ENCODE measurements at places on chromosomes 16 and 17.

DNA sequence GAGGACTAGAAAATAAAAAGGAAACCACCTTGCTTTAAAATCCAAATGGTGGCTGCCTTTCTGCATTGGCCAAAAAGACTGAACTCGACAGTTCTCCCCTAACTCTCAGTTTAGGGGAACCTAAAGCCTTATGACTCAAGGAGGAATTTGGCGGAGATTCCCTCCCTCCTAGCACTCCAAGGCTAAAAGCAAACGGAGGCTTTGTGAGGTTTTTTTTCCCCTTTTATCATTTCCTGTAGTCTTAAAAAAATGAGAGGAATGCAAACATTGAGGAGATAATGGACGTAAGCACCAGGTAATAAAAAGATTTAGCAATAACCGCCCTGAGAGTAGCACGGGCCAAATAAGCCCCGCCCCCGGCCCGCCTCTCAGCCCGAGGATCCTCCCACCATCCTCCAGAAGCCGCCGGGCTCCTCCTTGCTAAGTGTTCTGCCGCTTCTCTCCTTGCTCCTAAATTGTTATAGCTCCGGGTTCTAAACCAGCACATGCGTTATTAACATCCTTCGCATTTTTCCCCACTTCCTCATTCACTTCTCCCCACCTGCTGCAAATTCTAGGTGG is 5.8 kb upstream of the KIFC3 start:
- DNase-seq, result peak; percentile 93

- peak; percentile 64 for DNase-seq
Measured at GRCh38 chr17:49703557-49704277, 4.0 kb downstream of the SLC35B1 start.

- peak; percentile 64 for DNase-seq
Measured at GRCh38 chr16:24070851-24071250, 185.3 kb upstream of the CACNG3 start.

DNA sequence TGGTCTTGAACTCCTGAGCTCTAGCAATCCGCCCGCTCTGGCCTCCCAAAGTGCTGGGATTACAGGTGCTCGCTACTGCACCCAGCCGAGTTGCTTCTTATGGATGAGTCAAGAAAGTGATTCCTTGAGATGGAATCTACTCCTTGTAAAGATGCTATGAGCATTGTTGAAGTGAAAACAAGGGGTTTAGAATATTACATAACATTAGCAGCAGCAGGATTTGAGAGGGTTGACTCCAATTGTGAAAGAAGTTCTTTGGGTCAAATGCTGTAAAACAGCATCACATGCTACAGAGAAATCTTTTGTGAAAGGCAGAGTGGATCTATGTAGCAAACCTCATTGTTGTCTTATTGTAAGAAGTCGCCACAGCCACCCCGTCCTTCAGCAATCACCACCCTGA is 72.7 kb downstream of the NT5M start:
- no peak for DNase-seq

DNA sequence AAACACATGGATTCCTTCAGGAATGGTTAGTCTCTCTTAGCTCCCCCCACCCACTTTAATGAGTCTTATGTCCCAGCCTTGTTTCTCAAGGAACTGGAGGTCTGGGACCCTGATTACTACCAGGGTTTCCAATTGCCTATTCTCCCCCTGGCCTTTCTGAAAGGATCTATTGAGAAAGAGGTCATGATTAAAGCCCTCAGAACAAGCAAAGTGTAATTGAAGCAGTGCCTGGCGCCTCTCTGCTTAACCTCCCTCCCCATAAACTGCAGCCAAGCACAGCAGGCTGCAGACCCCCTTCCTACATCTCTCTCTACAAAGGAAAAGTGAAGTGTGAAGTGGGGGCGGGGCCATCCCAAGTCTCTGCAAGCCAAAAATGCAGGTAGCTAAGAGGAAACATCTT is 159.7 kb upstream of the CDH11 start:
- DNase-seq, result no peak

GRCh38 chr17:68499587-68499986 is 12.6 kb upstream of the PRKAR1A start:
- no peak for DNase-seq

- peak; percentile 83 for DNase-seq
Measured at GRCh38 chr16:81645266-81645694, 133.8 kb upstream of the PLCG2 start.

DNA sequence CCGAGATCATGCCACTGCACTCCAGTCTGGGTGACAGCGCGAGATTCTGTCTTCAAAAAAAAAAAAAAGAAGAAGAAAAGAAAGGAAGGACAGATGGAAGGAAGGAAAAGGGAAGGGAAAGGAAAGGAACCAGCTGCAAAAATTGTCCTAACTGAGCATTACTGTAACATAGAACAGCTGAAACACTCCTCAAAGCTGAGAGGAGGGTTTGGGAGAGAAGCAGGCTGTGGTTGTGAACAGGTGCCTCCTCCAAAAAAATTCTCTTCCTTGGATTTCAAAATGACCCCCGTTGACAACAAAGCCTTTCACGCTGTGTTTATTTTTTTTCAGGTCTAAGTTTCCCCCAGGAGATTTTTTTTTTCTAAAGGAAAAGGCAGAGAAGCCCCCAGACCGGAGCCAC is 541.4 kb downstream of the WWOX start:
- DNase-seq, result no peak

DNA sequence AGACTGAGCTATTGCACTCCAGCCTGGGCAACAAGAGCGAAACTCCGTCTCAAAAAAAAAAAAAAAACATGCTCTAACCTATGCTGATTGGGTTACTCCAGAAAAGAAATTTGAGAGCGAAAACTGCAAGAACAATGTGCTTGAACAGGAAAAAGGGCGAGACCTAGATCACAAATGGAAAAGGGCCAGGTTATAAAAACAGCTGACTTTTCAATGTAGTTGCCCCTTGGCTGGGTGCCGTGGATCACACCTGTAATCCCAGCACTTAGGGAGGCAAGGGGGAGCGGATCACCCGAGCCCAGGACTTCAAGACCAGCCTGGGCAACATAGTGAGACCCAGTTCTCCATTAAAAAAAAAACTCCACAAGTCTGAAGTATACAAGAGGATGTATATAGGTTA is 48.8 kb downstream of the MRM3 start:
- no peak for DNase-seq

GRCh38 chr16:760065-760464 is 469 bp upstream of the MSLN start:
- DNase-seq, result no peak

DNA sequence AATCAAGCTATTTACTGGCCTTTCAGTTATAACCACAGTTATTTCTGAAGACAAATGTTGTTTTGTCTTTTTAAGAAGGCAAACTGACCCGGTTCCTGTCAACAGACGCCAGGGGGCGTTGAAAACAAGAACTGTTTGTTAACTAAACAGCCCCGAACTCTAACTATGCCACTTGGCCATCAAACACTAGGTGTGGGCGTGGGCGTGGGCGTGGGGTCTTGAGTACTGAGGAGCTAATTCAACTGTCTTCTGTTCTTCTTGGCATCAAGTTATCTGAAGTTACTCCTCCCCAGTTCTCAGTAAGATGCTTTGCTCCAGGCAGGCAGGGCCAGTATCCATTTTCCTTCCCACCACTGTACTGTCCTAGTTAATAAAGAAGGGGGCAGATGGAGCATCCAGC is 63.3 kb upstream of the MTMR4 start:
- peak; percentile 71 for DNase-seq

DNA sequence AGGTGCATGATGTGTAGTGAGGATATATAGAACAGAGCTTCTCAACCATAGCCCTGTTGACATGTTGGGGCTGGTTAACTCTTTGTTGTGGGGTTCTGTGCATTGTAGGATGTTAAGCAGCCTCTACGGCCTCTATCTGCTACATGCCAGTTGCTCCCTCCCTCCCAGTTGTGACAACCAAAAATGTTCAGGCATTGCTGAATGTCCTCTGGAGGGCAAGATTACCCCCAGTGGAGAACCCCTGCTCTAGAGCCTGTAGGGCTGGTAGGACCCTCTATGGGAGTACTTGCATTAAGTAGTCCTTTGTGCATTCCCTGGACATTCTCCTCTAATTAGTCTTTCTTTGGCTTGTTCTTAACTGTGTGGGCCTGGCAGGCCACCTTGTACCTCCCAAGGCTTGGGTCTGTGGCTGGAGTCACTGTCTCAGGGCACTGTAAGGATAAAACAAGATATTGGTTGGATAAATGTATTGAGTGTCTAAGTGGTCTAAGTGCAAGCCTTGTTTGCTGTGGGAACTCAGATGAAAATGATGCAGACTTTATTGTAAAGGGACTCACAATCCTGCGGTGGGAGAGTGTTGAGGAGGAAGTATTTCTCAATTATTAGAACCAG is 19.8 kb upstream of the MYO1D start:
- DNase-seq, result no peak

- no peak for DNase-seq
Measured at GRCh38 chr16:89102041-89102471, 8.4 kb downstream of the ACSF3 start.

GRCh38 chr16:70658921-70659320 is 12.6 kb downstream of the IL34 start:
- no peak for DNase-seq

GRCh38 chr17:49924116-49924515 is 44.9 kb upstream of the DLX4 start:
- DNase-seq, result no peak

GRCh38 chr17:20987511-20987910 is 55.3 kb downstream of the USP22 start:
- no peak for DNase-seq

GRCh38 chr17:78844301-78845005 is 3.8 kb upstream of the USP36 start:
- peak; percentile 24 for DNase-seq

- DNase-seq, result no peak
Measured at GRCh38 chr17:82433560-82434215, 15.3 kb upstream of the OGFOD3 start.

GRCh38 chr16:4373909-4374742 is 2.5 kb downstream of the VASN start:
- peak; percentile 99 for DNase-seq

DNA sequence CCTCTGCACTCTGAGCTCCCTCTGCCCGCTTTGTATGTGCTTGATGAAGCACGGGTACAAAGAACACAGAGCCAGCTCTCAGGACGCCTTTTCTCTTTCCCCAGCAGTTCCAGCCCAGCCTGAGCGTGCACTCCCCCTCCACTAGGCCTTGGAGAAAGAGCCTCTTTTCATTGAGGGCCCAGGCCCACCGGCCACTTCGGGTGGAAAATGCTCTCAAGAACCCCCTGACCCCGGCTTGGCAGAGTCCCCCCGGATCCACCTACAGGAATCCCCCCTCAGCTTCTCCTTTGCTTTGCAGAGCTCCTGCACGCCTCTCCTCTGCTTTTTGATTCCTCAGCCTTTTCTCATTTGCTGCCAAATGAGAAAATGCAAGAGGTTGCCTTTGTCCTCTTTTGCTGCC is 30.2 kb downstream of the MRC2 start:
- DNase-seq, result no peak

GRCh38 chr17:77933777-77934398 is 24.6 kb upstream of the TNRC6C start:
- DNase-seq, result no peak

- peak; percentile 83 for DNase-seq
Measured at GRCh38 chr16:9033125-9033830, 58.2 kb upstream of the HAPSTR1 start.

- no peak for DNase-seq
Measured at GRCh38 chr17:73431401-73432205, 119.8 kb upstream of the CDC42EP4 start.

DNA sequence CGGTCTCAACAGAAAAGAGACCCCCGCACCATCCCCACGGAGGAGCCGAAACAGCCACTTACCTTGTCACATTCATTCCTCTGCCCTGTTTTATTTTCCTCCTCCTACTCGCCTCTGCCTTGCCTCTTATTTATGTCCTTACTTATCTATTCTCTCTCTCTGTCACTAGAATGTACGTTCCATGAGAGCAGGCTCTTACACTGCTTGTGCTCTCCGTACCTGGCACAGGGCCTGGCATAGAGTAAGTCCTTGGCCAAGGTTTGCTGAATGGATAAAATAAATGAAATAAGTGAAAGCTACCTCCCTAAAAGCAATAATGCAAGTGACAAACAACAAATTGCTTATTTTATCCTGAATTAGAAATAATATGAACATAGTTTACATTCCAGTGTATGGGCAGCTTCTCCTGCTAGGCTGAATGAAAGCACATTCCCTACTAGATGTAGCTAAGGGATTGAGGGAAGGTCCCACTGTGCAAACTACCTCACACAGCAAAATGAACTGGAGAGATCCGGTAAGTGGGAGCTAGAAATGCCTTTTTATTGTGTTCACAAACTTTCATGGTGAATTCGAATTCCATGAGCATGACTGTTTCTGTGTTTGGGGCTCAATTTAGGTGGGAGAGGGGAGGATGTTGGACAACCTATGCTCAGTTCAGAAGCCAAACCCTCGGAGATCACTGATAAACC is 173.1 kb downstream of the PARN start:
- DNase-seq, result no peak

GRCh38 chr17:3440451-3440850 is 6.8 kb upstream of the OR1E2 start:
- DNase-seq, result no peak

DNA sequence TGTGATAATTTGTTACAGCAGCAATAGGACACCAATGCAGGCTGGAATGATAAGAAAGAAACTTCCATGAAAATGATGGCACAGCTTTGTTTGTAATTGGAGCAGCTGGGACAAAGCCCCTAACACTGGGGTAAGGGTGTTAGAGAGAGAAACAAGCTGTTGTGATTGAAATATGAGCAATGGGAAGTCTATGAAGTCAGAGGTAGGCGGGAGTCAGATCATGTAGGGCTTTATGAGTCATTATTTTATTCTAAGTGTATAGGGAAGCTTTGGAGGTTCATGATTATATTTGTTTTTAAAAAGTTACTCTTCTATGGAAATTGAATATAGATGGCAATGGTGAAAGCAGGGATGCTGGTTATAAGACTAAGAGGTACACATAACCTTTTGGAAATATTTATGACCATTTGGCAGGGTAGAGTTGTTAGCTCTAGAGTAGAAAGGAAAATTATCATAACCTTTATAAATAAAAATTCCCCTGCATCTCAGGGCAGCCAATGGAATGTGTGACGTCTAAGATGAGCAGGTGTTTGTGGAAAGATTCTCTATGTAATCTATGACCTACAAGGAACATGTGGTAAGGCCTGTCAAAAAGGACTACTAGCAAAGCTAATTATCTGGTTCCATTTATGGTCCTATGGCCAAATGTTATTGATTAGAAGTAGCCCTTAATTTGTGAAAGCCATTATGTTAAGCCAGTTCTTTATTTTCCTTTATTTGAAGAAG is 85.6 kb downstream of the KCNJ2 start:
- DNase-seq, result no peak

All from cardiac muscle cell (in vitro differentiated cells and primary cell).